ENCODE measurements at places on chromosomes 3 and 15. TPM values are rescaled to one million over a fixed set of nuclear protein-coding genes. Genes with fewer than 3 reads are reported as not detected.

DNA sequence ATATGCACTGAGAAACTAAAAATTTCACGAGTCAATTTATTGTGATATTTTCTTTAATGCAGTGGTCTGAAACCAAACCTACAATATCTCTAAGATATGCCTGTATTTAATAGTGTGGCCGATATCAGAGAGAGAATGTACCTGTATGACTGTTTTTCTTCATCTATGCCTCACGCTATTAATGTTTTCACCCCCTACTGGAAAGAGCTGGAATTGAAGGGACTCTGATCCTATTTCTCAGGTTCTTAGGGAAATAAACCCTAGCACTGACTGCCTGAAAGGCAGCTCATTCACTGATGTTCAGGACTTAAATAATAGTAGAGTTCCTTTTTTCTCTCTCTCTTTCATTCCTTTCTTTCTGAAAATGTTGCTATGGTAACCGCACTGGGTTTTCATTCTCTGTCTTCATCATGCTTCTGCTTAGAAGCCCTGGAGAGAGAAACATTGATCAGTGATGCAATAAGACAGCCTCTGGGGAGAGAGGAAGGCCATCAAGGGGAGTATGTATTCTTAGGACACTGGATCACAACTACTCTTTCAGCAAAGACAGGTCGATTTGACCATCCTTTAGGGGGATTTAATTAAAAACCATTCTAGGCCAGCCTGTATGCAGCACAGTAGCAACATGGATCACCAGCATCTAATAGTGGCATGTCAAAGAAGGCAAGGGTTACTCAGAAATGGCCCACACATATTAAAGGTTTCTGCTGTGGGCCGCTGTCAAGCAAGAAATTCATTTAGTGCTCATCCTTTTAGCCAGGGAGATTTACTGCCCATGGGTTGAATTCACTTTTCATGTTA is 1135.7 kb downstream of the IGSF11 start:
- H3K4me1 ChIP-seq, result no peaks in the 10 kb centered on the region
- no peak overlapping the region for H3K4me3 ChIP-seq
- H3K36me3 ChIP-seq, result no peaks in the 10 kb centered on the region
- H3K27me3 ChIP-seq, result no peaks in the 10 kb centered on the region
- H3K27ac ChIP-seq, result no peak overlapping the region
- no peak for DNase-seq

Gene SEMA3B
- total RNA-seq, result 23.2 TPM

GRCh38 chr15:64137226-64137833 is 14.2 kb upstream of the SNX22 start:
- H3K4me3 ChIP-seq, result no peak overlapping the region
- H3K36me3 ChIP-seq, result peaks cover 62% of the 10 kb centered on the region
- no peak for DNase-seq
- H3K4me1 ChIP-seq, result peaks cover 36% of the 10 kb centered on the region

DNA sequence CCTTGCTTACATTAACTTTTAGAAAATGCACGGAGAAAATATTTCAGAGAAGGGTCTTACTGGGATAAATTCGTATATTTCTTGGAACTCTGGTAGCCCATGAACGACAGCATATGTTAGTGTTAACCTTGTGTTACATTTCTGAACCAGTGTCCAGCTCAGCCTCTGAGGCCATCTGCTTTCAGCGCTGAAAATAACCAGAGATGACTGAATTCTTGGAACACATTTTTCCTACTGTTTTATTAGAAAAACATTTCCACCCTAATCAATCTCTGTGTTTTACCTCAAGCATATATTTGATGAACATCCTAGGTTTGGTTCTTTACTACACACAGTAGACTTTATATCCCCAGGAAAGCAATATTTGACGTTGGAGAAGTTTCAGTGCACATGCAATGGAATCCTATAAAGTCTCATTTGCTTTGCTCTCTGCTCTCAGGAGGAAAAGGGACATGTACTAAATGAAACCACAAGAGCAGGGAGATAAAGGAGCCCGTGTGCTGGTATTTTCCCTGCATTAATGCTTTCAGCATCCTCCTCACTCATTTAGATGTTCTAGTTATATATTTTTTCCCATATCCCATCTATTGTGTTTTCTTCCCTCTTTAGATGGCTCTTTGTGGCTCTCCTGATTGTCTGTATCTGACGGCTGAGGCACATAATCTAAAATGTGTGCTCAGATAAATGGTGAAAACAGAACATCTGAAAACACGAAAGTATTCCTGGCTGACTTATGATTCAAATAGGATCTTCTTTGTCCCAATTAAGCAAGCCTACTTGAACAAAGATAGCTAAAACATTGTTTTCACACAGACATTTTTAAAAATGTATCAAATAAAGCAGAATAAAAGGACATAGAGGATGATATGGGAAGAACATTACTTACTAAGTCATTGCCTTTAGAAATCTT is 151.7 kb upstream of the KCNMB2 start:
- no peaks in the 10 kb centered on the region for H3K27me3 ChIP-seq
- H3K4me3 ChIP-seq, result peak overlapping the region; percentile 9
- DNase-seq, result no peak

Gene GOLGA6A
- total RNA-seq, result not detected

GRCh38 chr15:41894791-41895463 is 1.1 kb upstream of the SPTBN5 start:
- peak overlapping the region; percentile 91 for H3K27ac ChIP-seq
- H3K27me3 ChIP-seq, result no peaks in the 10 kb centered on the region

GRCh38 chr15:60413231-60413824 is 15.5 kb upstream of the ANXA2 start:
- no peaks in the 10 kb centered on the region for H3K27me3 ChIP-seq
- DNase-seq, result no peak
- no peak overlapping the region for H3K4me3 ChIP-seq
- H3K4me1 ChIP-seq, result peaks cover 5% of the 10 kb centered on the region
- no peaks in the 10 kb centered on the region for H3K36me3 ChIP-seq

DNA sequence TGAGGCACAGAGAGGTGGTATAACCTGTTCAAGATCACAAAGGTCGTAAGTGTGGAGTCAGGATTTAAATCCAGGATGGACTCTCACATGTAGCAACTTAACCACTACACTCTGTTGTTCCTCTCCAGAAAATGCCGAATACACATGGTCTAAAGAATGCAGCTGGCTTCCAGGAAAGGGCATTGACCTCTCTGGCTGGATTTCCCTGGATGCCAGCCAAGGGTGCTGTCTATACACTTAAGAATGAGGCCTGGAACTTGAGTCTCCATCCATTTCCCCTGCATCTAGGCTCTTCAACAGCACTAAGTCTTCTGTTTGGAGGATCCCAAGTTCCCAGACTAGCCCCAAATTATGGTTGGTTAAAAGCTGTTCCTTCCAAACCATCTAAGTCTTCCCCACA is 60.5 kb downstream of the CERS3 start:
- H3K4me3 ChIP-seq, result no peak overlapping the region
- no peaks in the 10 kb centered on the region for H3K27me3 ChIP-seq
- H3K4me1 ChIP-seq, result no peaks in the 10 kb centered on the region
- DNase-seq, result peak; percentile 17
- no peaks in the 10 kb centered on the region for H3K36me3 ChIP-seq

DNA sequence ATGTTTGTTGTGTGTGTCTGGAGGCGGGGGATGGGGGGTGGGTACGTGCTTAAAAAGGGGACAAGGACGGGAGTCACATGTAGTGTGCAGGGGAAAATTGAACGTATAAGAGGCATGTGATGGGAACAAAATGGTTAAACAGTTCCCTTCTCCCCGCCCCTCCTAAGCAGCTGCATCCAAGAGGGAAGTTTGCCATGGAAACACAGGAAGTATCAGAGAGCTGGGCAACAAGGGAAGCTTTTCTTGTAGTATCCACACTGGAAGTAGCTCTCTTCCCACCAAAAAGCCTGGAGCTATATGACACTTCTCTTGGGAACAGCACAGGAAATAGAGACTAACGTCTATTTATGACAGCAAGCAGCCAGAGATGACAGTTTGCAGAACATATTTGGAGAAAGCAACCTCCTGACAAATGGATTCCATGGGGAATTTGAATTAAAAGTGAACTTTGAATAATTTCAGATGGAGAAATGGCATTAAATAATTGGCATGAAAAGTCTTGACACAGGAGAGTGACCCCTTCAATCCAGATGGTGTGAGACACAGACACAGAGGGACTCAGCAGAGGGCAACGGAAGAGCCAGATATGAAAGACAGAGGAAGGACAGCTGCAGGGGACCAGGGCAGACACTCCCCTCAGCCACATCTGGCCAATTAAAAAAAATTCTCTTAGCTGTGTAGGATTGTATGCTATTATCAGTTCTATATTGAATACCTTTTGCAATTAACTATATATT is 294.2 kb upstream of the TBL1XR1 start:
- no peak overlapping the region for H3K4me3 ChIP-seq
- H3K4me1 ChIP-seq, result peaks cover 17% of the 10 kb centered on the region
- no peaks in the 10 kb centered on the region for H3K27me3 ChIP-seq
- no peak for DNase-seq

DNA sequence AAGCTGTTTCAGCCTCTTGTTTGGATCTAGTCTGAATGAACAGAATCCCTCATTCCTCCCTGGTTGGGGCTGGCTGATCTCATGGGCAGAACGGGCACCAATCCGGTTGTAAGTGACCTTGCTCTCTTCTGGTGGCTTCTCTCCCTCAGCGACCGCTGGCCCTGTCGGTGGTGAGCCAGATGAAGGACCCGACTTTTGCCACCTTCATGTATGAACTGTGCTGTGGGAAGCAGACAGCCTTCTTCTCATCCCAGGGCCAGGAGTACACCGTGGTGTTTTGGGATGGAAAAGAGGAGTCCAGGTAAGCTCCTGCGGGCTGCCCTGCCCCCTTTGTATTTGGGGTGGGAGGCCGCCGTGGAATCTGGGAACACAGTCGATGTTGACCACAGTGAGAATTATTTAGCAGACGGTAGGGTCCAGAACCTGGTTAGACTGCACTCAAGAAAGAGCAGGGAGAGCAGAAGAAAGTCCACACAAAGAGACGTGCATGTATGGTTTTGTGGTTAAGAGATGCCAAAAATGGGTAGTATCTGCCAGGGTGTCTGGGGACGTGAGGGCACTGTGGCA is 138.8 kb downstream of the LRRK1 start:
- peaks cover 28% of the 10 kb centered on the region for H3K36me3 ChIP-seq
- H3K27ac ChIP-seq, result no peak overlapping the region
- no peak overlapping the region for H3K4me3 ChIP-seq
- DNase-seq, result no peak

Gene CYP8B1
- not detected for total RNA-seq

Gene BMF
- total RNA-seq, result 3.1 TPM

DNA sequence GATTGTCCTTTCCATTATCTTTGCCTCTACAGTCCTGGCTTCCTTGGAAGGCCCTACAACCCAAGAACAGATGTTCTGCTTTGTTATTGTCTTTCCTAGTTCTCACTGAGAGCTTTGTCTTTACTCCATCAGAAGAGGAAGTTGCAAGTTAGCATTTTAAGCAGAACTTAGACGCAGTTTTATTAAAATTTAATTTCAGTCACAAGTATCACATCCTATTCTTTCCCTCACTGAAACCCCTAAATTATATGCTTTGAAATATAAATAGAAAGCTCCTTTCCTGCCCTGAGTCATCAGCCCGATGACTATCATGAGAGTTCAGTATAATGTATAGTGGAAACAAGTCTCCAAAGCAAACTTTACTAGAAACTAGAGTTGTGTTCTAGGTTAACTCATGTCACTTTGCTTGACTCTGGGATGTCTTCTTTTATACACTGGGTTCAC is 291.2 kb upstream of the RBMS3 start:
- no peaks in the 10 kb centered on the region for H3K4me1 ChIP-seq
- no peak for DNase-seq
- H3K36me3 ChIP-seq, result no peaks in the 10 kb centered on the region
- H3K4me3 ChIP-seq, result no peak overlapping the region
- H3K27ac ChIP-seq, result no peak overlapping the region

Gene RLBP1
- not detected for total RNA-seq

GRCh38 chr3:141528800-141529199 is 42.0 kb downstream of the RASA2 start:
- H3K27ac ChIP-seq, result peak overlapping the region; percentile 32
- no peaks in the 10 kb centered on the region for H3K36me3 ChIP-seq
- H3K4me3 ChIP-seq, result no peak overlapping the region
- H3K4me1 ChIP-seq, result peaks cover 23% of the 10 kb centered on the region
- no peaks in the 10 kb centered on the region for H3K27me3 ChIP-seq

Gene EFCAB12
- not detected for total RNA-seq

- H3K27ac ChIP-seq, result no peak overlapping the region
- H3K36me3 ChIP-seq, result peaks cover 92% of the 10 kb centered on the region
- H3K4me3 ChIP-seq, result no peak overlapping the region
- H3K4me1 ChIP-seq, result peaks cover 4% of the 10 kb centered on the region
- H3K27me3 ChIP-seq, result no peaks in the 10 kb centered on the region
Measured at GRCh38 chr15:50653156-50653743, 33.3 kb downstream of the TRPM7 start.

Gene CCR3
- total RNA-seq, result not detected

DNA sequence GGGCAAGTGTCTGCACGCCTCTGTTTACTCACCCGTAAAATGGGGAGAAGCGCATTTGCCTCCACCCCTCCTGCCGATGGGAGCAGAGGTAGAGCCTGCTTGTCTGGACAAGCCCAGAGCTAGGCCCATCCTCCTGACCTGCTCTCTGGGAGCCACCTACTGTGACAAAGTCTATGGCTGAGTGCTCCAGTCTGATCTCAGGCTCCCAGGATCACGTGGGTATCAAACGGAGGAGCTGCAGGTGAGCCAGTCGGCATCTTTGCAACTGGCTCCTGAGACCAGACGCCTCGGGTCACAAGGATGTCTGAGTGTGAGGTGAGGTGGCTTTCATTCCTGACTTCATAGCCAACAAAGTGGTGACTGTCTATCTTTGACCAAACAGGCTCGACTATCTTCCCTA is 2.1 kb upstream of the ALDH1A3 start:
- peaks cover 9% of the 10 kb centered on the region for H3K4me1 ChIP-seq
- H3K36me3 ChIP-seq, result no peaks in the 10 kb centered on the region
- peaks cover 85% of the 10 kb centered on the region for H3K27me3 ChIP-seq
- DNase-seq, result no peak

GRCh38 chr3:115236496-115236895 is 89.4 kb upstream of the ZBTB20 start:
- peaks cover 21% of the 10 kb centered on the region for H3K4me1 ChIP-seq
- H3K36me3 ChIP-seq, result no peaks in the 10 kb centered on the region
- H3K27me3 ChIP-seq, result no peaks in the 10 kb centered on the region
- no peak overlapping the region for H3K27ac ChIP-seq

DNA sequence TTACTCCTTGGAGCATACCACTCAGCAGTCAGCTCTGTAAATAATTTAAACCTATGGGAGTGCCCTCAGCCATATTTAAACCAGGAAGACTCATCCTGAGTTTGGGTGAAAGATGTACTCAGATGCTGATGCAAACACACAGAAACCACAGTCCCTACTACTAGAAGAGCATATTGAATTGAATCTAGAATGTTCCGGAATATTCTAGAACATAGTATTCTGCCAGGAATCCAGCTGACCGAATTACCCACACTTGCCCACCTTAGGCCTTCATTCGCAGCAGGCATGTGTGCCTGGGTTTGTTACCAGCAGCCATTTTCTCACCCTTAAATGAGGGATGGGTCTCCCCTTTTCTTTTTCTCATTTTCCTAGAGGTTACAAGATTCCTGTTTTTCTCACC is 202.4 kb upstream of the ICE2 start:
- no peaks in the 10 kb centered on the region for H3K27me3 ChIP-seq
- H3K4me3 ChIP-seq, result no peak overlapping the region
- H3K4me1 ChIP-seq, result peaks cover 18% of the 10 kb centered on the region
- peaks cover 5% of the 10 kb centered on the region for H3K36me3 ChIP-seq

Gene OR5K2
- not detected for total RNA-seq
